ENCODE measurements at places on chromosomes 6 and 20. TPM values are rescaled to one million over a fixed set of nuclear protein-coding genes. Genes with fewer than 3 reads are reported as not detected.

Gene EYS
- total RNA-seq, result 0.46 TPM

Gene ACOT8
- 23.2 TPM for total RNA-seq

GRCh38 chr6:134238960-134239795 lies 78.7 kb downstream of the SGK1 start:
- no peak for DNase-seq
- H3K36me3 ChIP-seq, result no peaks in the 10 kb centered on the region
- H3K27me3 ChIP-seq, result no peaks in the 10 kb centered on the region

- peaks cover 28% of the 10 kb centered on the region for H3K4me1 ChIP-seq
- H3K36me3 ChIP-seq, result peaks cover 20% of the 10 kb centered on the region
- peak overlapping the region; percentile 92 for H3K27ac ChIP-seq
- H3K4me3 ChIP-seq, result peak overlapping the region; percentile 77
- DNase-seq, result no peak
Measured at GRCh38 chr6:44257753-44258324, 511 bp upstream of the SLC35B2 start.

All from progenitor cell of endocrine pancreas (in vitro differentiated cells).